ENCODE measurements at places on chromosomes 4 and X.

GRCh38 chr4:143391895-143392294 lies 55.2 kb downstream of the GAB1 start:
- DNase-seq, result no peak

- no peak for DNase-seq
These were observed 20.1 kb downstream of the SH3TC1 start for GRCh38 chr4:8219236-8219635.

DNA sequence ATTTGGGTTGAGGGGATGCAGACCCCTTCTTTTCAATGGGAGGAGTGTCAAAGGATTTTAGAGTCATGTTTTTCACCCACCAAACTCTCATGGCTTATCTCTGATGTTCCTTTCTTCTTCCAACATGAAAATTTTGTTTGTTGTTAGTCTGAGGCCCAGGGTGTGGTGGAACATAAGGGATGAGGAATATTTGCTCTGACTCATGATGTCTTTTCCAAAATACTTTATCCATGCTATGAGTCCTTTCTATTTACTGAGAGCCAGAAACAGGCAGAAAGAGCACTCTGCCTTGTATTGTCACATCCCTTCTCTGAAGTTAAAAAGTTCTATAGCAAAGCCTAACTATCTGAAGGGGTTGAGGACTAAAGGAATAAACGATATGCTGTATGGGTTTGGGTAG lies 61.6 kb upstream of the GYPA start:
- no peak for DNase-seq

DNA sequence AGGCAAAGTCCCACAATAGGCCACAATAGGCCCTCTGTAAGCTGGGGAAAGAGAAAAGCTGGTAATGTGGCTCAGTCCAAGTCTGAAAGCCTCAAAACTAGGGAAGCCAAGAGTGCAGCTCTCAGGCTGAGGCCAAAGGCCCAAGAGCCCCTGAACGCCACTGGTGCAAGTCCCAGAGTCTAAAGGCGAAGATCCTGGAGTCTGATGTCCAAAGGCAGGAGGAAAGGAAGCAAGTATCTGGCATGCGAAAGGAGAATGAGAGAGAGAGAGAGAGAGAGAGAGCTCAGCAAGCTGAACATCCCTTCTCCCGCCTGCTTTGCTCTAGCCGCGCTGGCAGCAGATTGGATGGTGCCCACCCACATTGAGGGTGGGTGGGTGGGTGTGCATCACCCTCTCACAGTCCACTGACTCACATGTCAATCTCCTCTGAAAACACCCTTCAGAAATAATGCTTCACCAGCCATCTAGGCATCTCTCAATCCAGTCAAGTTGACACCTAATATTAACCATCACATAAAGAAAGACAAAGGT lies 30.9 kb upstream of the ELF2 start:
- no peak for DNase-seq

GRCh38 chr4:536351-536972 lies 37.5 kb downstream of the PIGG start:
- DNase-seq, result no peak
